ENCODE measurements at places on chromosomes 11 and 22.

DNA sequence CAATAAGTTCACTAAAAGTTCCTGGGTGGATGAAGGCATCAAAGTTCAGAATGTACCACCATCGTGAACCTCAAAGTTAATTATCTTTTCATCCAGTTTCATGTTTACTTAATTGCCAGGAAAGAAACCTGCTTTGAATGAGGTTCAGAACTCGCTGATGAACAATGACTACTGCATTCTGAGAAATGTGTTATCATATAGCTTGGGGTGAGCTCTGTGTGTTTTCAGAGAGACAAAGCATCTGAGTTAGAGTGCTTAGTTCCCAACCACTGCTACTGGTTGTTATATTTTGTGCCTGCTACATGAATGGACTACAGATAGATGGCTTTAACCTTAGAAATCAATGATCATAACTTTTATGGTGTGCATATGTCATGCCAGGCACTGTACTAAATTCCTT is 1131.0 kb downstream of the DLG2 start:
- no peaks in the 10 kb centered on the region for H3K36me3 ChIP-seq
- no peak overlapping the region for H3K4me3 ChIP-seq
- no peaks in the 10 kb centered on the region for H3K4me1 ChIP-seq

GRCh38 chr11:31657091-31657490 is 147.5 kb downstream of the ELP4 start:
- no peaks in the 10 kb centered on the region for H3K27me3 ChIP-seq
- H3K36me3 ChIP-seq, result no peaks in the 10 kb centered on the region
- no peaks in the 10 kb centered on the region for H3K4me1 ChIP-seq
- no peak for DNase-seq
- no peak overlapping the region for H3K27ac ChIP-seq
- H3K4me3 ChIP-seq, result no peak overlapping the region

DNA sequence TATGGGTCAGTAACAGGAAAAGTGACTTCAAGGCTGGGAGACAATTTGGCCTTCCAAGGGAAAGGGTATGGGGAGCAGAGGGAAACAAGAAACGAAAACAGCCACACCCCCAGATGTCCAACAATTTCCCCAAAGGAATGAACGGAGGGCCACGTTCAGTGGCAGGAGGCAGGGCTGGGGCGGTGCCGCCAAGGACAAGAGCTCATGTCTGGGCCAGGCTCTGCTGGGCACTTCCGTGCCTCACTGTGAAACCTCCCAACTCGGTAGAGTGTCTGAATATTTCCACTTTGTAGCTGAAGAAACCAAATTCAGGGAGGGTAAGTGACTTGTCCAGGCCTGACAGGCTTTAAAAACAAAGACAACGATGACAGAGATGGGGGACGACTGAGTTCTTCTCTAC is 11.9 kb downstream of the IFT27 start:
- no peaks in the 10 kb centered on the region for H3K4me1 ChIP-seq
- no peaks in the 10 kb centered on the region for H3K36me3 ChIP-seq
- no peaks in the 10 kb centered on the region for H3K27me3 ChIP-seq

GRCh38 chr11:130601141-130601540 is 152.7 kb downstream of the ADAMTS15 start:
- H3K36me3 ChIP-seq, result no peaks in the 10 kb centered on the region
- no peaks in the 10 kb centered on the region for H3K27me3 ChIP-seq
- no peak overlapping the region for H3K27ac ChIP-seq
- H3K4me3 ChIP-seq, result no peak overlapping the region

GRCh38 chr11:45828996-45829395 is 18.3 kb upstream of the CRY2 start:
- no peak overlapping the region for H3K4me3 ChIP-seq
- H3K36me3 ChIP-seq, result no peaks in the 10 kb centered on the region
- DNase-seq, result no peak
- no peaks in the 10 kb centered on the region for H3K27me3 ChIP-seq

DNA sequence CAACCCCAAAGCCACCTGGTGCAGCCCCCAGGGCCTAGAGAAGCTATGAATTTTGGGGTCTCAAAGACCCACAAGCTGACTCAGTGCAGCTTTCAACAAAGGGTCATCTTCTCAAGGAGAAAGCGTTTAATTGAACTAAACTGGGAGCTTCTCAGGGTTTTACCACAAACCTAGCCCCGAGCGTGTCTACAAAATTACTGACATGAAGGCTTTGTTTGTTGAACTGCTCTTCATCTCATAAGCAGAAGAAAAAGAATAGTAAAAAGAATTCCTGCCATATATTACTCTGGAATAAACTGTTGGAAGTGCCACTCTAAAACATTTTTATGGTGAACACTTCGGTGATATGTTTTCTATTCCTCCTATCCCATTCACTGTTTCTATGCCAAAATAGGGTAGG is 50.8 kb upstream of the INCENP start:
- H3K27ac ChIP-seq, result no peak overlapping the region
- H3K36me3 ChIP-seq, result no peaks in the 10 kb centered on the region
- H3K4me3 ChIP-seq, result no peak overlapping the region
